ENCODE measurements at places on chromosomes 5 and 9.

DNA sequence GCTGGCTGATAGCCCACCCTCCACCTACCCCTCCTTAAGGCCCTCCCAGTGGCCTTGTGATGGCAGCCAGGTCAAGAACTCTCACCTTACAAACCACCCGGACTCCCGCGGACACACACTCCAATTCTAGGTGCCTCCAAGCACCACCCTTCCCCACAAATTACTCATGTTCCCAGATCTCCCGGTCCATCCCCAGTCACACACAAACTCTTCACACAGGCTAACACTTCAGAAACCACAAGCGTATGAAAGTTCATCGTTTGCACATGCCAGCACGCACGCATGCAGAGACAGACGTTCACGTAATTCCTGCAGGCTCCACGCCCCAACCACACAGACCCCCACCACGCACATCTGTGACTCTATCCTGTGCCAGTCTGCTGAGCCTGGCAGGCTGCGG, 18.0 kb downstream of the NR5A1 start:
- no peak for DNase-seq

DNA sequence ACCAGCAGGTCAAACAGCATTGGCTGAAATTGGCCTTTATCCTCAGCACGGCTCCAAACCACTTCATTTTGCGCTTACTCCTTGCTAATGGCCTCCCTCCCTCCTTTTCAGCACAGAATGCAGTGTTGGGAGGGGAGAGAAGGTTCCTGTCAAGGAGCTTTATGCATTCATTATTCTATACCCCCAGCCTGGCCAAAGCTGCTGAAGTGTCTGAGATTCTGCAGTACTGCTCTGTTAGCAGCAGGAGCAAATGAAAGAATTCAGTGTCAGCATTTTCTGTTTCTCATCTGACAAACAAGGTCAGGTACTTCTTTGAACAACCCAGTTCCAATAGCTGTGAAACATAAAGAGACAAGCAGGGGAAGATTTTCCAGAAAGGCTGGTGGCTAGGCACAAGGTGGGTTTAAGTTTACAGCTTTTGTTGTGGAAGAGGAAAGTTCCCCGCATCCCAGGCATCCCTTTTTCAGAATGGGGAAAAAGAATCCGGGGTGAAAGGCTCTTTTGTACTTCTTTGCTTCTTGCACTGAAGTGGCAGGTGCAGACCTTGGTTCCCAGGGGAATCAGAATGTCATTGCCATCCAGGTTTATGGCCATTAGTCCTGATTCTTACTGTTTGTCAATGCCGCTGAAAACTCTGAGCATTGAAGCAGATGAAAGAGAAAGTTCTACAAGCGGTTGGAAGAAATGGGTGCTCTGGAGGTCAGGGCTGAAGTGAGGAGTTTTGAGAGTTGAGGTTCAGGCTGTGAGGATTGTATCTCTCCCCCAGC, 109.3 kb upstream of the APC start:
- DNase-seq, result peak; percentile 1

- DNase-seq, result no peak
Measured at GRCh38 chr9:114311571-114312512, 11.1 kb upstream of the ORM1 start.

DNA sequence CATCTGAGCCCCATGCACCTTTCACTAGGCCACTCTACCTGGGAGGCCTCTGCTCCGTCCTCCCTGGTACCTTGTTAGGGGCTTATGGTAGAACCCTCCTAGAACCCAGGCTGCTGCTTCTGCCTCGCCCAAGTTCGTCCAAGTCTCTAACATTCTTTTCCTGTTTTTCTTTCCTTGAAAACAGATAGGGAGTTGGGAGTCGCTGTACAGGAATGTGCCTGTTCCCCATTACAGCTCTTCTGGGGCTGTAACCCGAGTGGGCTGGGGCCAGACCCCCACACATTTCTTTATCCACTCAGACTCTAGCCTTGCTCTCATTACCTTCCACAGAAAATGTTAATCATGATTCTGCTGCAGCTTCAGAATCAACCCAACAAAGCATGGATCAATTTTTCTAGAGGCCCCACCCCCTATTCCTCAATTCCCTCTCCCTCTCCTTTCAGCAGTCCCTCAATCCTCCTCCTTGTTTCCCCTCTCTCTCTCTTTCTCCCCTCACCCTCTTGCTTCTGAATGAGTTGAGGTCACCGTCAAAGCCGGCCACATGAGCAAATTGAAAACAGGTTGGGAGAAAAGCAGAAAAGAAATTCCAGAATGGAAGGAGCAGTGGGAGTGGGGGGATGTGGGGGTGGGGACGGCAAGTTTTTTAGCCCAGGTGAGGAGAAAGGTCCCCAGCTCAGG, 193.8 kb upstream of the TRIM32 start:
- no peak for DNase-seq

GRCh38 chr5:72711351-72711750, 105.1 kb upstream of the TNPO1 start:
- peak; percentile 64 for DNase-seq

DNA sequence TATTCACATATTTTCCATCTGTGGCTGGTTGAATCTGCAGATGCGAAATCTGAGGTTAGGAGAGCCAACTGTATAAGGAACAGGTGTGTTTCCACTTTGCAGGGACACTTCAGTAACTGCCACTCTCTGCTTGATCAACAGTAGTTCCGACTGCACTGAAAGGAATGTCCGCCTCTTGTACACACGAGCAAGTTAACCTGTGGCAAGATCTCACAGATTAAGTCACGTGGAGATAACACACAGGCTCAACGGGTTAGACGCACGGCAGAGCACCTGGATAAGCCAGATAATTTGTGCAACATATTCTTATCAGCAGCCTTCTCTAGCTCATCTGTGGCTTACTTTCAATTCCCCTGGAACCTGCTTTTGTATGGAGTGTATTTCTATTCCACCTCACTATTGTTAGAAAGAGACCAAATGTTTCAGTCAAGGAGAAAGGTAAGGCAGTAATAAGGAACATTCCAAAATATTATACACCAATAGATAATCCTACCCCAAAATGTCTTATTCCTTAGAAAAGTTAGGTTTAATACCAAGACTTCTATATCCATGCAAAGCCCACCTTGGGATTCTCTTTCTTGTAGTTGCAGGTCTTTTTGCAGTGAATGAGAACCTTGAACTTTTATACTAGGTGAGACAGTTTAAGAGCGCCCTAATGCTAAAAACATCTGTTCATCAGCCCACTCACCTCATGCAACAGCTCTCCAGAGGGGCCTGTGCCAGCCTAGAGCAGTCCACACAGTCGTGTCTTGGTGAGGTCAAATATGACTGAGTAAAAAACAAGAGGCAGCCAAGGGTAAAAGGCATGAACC, 6.5 kb upstream of the C9 start:
- DNase-seq, result peak; percentile 23

DNA sequence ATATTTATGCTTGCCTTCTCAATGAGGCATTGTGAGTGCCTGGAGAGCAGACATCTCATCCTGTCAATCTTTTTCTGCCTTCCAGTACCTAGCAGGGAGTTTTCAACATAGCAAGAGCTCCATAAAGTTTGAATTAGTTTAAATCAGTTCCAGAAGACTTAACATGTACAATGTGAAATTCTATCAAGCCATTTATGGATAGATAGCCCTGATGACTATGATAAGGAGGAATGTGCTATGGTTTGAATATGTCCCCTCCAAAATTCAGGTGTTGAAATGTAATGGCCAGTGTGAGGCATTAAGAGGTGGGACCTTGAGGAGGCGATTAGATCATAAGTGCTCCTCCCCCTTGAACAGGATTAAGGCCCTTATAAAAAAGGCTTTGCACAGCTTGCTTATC, 306.9 kb upstream of the SMARCA2 start:
- DNase-seq, result no peak

DNA sequence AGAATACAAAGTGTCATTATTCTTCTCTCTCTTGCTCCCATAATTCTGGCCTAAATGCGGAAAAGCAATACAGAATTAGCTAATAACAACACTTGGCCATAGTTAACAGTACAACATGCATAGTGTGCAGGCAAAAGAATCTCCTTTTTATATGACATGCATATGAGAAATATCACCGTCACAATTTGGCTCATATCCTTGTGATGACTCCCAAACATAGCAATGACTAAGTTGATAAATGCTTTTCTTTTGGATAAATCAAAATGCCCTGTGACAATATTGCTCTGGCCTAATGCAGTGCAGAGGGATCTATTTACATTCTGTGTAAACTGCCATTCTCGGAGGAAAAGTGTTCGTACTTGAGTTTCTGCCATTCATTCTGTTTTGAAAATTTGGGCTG, 121.9 kb upstream of the GHR start:
- no peak for DNase-seq

DNA sequence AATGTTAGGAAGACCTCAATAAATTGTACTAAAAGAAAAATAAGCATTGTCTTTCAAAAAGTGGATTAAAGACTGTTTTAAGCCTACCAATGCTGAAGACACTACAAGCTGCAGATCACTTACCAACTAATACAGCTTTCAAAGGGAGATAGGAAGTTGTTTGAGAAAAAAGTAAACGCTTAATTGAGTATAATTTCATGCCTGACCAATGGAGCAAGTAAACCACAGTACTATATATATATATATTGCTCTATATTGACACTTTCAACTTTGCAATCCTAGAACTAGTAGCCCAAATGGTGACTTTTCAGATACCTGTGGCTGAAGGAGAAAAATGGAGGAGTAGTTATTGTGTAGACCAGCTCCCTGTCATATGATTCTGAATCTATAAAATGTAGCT, 85.7 kb downstream of the FREM1 start:
- no peak for DNase-seq

DNA sequence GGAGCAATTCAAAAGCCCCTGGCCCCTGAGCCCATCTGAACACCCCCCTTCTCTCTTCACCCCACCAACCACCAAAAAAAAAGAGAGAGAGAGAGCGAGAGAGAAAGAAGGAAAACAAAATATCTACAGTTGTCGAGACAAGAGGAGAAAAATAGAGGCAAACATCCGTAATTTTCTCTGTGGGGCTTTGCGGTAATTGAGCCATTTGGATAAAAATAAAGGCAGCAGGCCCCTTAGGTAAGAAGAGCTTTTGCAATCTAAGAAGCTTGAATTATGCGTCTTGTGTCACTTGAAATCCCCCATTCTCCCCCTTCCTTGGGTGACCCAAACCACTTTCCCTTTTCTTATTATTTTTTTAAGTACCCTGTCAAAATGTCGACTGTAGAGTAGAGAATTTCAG, 35.5 kb upstream of the FUBP3 start:
- DNase-seq, result no peak

DNA sequence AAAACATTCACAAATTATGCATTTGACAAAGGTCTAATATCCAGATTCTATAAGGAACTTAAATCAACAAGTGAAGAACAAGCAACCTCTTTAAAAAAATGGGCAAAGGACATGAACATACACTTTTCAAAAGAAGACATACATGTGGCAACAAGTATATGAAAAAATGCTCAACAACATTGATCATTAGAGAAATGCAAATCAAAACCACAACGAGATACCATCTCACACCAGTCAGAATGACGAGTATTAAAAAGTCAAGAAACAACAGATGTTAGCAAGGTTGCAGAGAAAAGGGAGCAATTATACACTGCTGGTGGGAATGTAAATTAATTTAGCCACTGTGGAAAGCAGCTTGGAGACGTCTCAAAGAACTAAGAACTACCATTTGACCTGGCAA, 38.9 kb upstream of the TNFSF15 start:
- DNase-seq, result no peak

Data from DMS153 (cell line).